ENCODE measurements at places on chromosomes 13 and 19.

GRCh38 chr19:12946092-12946721 is 545 bp downstream of the RAD23A start:
- peak; percentile 69 for DNase-seq

GRCh38 chr13:90680826-90681225 is 666.7 kb upstream of the MIR17HG start:
- DNase-seq: no peak

- DNase-seq: peak; percentile 48
Measured at GRCh38 chr13:44110091-44110621, 230.5 kb downstream of the LACC1 start.

- no peak for DNase-seq
Measured at GRCh38 chr13:24265453-24265852, 43.9 kb upstream of the C1QTNF9 start.

- DNase-seq: no peak
Measured at GRCh38 chr13:41660411-41660810, 203.1 kb downstream of the RGCC start.

GRCh38 chr19:13127811-13128575 is 9.9 kb downstream of the NACC1 start:
- DNase-seq: no peak

DNA sequence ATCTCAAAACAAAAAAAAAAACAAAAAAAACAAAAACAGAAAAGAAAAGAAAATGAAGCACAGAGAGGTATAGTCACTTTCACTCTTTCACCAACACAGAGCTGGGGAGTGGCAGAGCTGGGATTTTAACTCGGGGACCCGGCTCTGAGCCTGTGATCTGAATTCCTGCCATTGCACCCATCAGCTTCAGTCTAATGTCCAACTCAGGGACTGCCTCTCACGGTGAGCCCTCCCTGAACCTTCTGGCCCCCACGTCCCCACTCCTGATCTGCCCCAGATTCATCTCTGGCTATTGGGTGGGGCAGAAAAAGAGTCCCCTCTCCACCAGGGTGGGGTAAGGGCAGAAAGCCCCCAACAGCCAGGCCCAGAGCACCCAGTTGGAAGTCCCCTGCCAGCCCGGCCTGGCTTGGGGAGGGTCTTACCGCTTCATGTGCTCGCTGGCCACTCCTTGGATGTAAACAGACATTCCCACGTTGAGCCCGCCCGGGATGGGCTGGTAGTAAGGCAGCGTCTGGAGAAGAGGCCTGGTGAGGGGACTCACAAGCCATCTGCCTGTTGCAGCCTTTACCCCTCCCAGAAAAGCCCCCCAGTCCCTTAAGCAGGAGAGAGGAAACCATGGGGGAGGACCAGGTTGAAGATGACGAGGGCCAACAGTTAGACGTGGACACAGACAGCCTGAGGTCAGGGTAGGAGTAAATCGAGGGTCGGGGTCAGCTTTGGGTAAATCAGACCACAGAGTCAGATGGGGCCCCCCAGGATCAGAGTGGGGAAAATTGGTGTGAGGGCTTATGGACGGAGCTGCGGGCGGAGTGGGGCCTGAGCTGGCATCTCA is 520 bp downstream of the LGALS4 start:
- no peak for DNase-seq

DNA sequence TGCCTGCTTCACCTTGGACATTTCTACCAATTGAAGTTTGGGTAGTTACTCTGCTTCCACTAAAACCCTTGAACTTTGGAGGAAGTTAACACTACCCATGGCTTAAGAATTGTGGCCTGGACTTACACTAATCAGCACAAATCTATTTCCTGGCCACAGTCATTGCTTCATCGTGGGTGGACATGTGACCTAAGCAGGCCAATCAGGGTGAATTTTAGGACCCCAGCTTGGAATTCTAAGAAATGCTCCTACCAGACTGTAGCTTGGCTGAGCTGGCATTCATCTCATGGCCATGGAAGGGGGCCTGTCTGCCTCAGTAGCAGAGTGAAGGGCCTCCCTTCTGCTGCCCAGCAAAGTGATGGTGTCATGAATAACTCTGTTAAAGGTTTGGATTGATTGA is 58.3 kb upstream of the SLC15A1 start:
- no peak for DNase-seq
